ENCODE measurements at places on chromosomes 12 and 14.

GRCh38 chr14:88170333-88170732, 152.7 kb downstream of the KCNK10 start:
- no peak for DNase-seq

DNA sequence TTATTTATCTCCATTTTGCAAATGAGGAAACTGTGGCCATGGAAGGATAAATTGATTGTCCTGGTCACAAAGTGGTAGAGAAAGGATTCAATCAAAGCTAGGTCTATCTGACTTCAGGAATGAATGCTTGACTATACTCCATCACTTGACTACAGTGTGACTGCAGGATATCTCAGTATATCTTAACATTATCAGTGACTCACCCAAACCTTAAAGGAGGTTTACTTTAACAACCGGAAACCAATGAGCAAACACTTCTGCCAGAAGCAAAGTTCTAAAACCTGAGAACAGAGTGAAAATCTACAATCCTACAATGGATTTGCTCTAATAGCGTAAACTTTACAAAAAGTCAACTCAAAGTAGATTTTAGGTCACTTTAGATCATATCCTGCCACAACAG, 277.0 kb downstream of the CEP128 start:
- DNase-seq, result no peak

DNA sequence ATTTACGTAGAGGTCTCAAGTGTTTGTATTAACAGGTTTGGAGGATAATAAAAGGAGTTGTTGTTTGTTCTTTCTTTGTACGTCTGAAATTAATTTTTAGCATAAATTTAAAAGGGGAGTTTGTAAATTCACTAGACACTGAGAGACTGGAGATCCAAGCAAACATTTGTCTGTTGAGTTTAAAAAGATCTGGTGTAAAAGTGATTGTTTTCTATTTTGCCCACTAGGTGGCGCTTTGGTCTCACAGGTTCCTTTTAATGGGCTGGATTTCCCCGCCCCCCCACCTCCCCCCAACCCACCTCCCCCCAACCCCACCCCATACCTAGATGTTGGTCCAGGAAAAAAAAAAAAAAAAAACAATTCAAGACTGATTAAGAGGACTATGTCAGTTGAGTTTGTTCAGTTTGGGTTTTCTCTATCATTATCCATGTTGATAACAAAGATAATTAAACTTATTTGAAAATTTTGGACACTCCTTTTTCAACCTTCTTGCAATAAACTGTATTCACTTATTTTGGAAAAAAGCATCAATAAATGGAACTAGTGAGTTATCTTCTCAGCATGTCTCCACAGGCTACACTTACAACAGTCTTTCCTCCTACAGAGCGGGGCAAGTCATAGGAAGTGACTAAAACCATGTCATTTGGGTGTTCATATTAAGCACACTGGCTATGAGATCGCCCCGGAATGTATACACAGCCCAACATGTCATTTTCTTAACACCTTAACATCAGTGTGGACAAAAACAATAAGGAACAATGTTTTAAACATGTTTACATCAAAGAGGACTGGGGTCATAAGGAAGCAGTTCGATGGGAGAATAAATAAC, 841.1 kb downstream of the NRXN3 start:
- peak; percentile 3 for DNase-seq

GRCh38 chr14:77158882-77159255, 17.3 kb upstream of the ZDHHC22 start:
- no peak for DNase-seq

- DNase-seq, result no peak
These were observed 941.9 kb downstream of the NRXN3 start for GRCh38 chr14:79111987-79112501.

- DNase-seq, result peak; percentile 55
These were observed 14.1 kb downstream of the FBXW8 start for GRCh38 chr12:116924558-116925453.

GRCh38 chr12:7879246-7879645, 6.5 kb upstream of the SLC2A14 start:
- DNase-seq, result no peak

DNA sequence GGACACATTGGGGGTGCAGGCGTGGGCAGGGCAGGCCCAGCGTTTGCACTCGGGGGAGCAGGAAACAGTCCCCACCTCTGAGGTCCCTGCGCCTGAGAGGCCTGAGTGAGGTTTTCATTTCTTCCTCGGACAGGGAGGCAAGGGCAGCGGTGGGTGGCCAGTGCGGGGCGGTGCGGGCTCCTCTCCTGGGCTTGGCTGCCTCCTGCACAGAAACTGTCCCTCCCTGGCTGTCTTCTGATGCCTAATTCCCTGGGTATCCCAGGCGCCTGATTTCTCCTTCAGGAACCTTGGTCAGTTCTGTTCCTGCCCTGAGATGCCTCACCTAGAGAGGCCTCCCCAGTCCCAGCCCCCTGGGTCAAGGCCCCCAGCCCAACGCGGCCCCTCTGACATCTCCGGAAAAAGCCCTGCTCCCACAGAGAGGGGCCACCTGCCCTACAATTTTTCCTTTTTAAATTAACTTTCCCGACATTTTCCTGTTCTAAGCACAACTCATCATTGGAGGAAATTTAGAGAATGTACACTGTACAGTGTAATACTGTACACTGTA, 260.3 kb downstream of the ADGRD1 start:
- no peak for DNase-seq

DNA sequence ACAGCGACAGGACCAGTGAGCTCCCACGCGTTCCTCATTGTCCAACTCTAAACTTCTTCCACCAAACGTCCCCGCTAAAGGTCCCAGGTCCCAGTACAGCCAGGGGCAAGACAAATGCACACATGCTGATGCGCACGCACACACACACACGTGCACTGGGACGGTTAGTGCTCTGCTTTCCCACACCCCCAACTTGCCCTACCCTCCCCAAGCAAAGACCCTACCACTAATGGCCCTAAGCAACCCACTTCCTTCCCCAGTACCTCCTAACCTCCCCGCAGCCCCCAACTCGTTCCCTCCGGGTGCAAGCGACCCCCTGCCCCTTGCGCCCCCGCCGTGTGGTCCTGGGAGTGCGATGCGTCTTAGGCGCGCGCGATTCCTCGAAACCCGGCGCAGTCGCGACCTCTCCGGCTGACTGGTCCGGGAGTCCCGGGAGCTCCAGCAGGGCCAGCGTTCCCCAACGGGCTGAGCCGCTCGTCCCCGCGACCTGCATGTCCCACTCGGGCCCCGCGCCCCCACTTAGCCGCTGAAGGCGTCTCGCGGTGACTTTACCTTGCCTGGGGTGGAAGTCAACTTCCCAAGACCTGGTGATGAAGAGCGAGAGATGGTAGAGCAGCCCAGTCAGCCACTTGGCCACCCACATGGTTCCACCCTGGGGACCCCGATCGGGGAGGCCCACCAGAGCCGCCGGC, 578 bp downstream of the ADAMTS20 start:
- DNase-seq, result no peak
